Osteoblast (primary cell): ENCODE measurements at places on chromosomes 3 and 15. TPM values are rescaled to one million over a fixed set of nuclear protein-coding genes. Genes with fewer than 3 reads are reported as not detected.
A peak's percentile ranks its signal among the peaks of the same experiment; 100 is the strongest.

The GOLGA6L7 gene
- total RNA-seq: not detected in 2 replicates

- H3K4me1 ChIP-seq: no peaks in the 10 kb centered on the region
- H3K36me3 ChIP-seq: no peaks in the 10 kb centered on the region
- DNase-seq: no peak
- H3K4me3 ChIP-seq: no peak overlapping the region
- H3K27me3 ChIP-seq: no peaks in the 10 kb centered on the region
- no peak overlapping the region for H3K27ac ChIP-seq
Observed at GRCh38 chr3:78348664-78349063, 1308.8 kb downstream of the ROBO2 start.

DNA sequence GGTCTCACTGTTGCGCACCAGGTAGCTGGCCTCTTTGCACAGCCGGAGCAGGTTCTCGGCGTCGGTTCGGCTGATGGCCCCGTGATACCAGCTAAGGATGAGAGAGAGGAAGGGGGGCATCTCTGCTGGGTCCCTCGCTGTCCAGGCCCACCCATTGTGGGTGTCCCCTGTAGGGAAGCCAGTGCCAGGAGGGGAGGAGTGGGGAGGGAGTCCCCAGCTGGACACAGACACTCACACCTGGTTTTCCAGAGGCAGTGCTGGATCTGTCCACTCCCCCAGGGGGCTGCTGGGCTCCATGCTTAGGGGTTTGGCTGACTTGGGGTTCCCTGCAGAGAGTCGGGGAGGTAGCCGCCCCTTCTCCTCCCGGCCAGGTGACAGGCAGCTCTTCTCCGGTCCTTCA lies 15.9 kb downstream of the SHF start:
- no peaks in the 10 kb centered on the region for H3K4me1 ChIP-seq
- no peaks in the 10 kb centered on the region for H3K27me3 ChIP-seq
- no peaks in the 10 kb centered on the region for H3K36me3 ChIP-seq
- H3K4me3 ChIP-seq: no peak overlapping the region
- H3K27ac ChIP-seq: no peak overlapping the region
- peak; percentile 73 for DNase-seq

GRCh38 chr15:72998226-72998625 lies 54.0 kb upstream of the NEO1 start:
- H3K4me1 ChIP-seq: peaks cover 2% of the 10 kb centered on the region
- no peaks in the 10 kb centered on the region for H3K27me3 ChIP-seq
- H3K27ac ChIP-seq: no peak overlapping the region

- H3K4me1 ChIP-seq: peaks cover 5% of the 10 kb centered on the region
- DNase-seq: no peak
- H3K4me3 ChIP-seq: no peak overlapping the region
Observed at GRCh38 chr3:87247430-87247773, 20.3 kb downstream of the CHMP2B start.

DNA sequence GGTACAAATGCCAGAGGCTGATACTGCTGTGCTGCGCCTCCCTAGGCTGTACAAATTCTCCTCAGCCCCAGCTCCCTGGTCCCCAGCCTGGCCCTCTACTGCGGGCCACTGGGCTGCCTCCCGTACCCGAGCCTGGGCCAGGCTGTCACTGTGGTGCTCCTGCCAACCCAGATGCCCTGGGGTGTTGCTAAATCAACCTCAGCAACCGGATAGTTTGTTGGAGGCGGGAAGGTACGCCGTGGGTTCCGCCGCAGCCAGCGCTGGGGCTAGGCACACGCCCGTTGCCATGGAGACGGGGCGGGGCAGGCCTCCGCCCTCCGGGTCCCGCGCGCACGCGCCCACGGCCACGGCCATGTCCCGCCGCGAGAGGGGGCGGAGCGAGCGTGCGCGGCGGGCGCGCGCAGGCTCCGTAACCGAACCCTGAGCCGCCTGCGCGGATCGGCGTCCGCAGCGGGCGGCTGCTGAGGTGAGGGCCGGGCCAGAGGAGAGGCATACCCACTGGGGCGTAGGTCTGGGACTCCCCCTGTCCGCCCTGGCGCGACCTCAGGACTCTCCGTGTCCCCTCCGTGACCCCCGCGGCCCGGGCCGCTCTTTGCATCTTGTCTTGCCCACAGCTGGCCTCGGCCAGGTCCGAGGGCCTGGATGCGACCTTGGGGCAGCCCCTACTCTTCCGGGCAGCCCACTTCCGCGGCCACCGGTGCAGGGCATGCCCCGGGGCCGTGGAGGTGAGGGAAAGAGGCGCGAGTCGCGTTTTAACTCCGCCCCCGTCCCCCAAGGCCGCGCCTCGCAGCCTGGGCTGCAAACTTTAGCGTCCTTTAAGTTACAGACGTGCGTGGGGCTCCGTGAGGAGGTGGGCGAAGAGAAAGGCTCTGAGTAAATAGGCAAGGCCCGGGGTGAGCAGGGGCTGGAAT lies at the start of gene TEX264:
TSS of gene TEX264 (plus strand) at position 430 of the 911 bp plus-strand sequence. CDS start 3,053 bp downstream, outside the sequence.
- peak; percentile 99 for DNase-seq
- H3K36me3 ChIP-seq: no peaks in the 10 kb centered on the region
- peak within 1 kb of the TSS; percentile 92 for H3K4me3 ChIP-seq
- H3K27me3 ChIP-seq: no peaks in the 10 kb centered on the region
- peaks cover 31% of the 10 kb centered on the region for H3K4me1 ChIP-seq
